ENCODE measurements at places on chromosomes 3 and 15.

DNA sequence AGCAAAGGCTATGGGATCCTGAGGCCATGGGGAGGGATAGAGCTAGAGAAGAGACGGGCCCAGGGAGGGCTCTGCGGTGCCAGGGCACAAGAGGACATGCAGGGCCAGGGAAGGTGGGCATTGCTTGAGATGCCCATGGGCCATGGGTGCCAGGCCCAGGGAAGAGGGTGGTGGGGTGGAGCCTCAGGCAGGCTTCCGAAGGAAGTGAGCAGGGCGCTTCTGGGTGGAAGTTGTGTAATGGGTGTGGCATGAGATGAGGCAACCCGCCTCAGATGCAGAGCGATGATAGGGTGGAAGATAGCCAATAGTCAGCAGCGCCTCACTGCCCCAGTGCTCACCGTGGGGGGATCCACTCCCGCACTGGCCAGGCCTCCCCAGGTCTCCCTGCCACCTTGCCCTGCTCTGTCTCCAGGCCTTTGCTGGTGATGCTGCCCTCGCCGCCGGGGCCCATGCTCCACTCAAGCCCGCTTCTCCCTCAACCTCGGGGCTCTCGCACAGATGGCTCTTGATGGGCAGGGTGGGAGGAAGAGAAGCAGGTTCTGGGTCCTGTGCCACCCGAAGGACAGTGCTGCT, 51.4 kb downstream of the DNAJB8 start:
- no peak for DNase-seq

- no peak for DNase-seq
These were observed 39.1 kb downstream of the MRPL46 start for GRCh38 chr15:88428053-88428452.

- no peak for DNase-seq
These were observed 78.9 kb downstream of the TGFBR2 start for GRCh38 chr3:30685267-30685667.

GRCh38 chr15:45729141-45729540, 94.3 kb downstream of the SQOR start:
- DNase-seq, result no peak

All from GM04503 (cell line).